ENCODE measurements at places on chromosomes 1 and 21.
A peak's percentile ranks its signal among the peaks of the same experiment; 100 is the strongest.

DNA sequence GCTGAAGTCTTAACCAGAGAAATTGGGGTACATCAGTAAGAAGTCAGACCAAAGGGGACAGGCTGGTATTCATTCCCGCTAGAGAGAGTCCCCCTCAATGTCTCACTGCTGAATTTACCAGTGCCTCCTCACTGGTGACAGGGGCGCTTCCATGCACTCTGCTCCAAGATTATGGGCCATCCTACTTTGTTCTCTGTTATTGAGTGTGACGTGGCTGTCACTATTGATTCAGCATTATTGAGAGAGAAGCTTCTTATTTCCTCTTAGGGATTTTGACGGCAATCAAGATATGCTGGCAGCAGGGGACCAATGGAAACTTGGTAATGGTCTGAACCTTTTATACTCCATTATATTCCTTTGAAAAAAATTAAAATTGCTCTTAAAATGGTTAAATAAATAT lies 118.6 kb downstream of the SYF2 start:
- no peak for DNase-seq

GRCh38 chr1:201726700-201727099 lies 102.3 kb upstream of the IPO9 start:
- no peak for DNase-seq

DNA sequence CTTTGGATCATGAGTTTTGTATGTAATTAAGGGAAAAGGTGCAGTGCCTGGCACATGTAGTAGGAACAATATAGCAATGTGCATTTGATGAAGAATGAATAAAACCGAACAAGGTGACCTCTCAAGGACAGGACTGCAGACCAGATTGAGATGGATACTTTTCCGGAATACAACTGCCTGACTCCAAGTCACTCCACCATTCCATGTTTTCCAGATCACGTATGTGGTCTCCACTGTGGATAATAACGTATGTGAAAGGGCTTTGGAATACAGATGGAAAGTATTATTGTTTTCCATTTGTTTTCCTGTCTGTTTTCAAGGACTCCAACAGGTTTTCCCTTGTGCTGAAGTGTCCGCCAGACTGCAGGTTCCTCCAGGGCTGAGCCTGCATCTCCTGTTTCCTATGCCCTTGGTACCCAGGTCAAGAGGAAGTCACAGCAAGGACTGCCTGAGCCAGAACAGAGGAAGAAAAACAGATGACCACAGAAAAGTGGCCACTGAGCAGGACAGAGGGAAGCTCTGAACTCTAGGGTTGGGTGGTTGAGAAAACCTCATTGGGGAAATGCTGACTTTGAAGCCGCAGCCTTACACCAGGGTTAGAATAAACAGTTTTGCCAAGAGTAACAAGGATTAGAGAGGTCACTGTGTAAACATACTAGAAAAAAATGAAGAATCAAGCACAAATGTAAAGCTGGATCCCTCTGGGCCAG lies 4.0 kb downstream of the CFAP45 start:
- no peak for DNase-seq

GRCh38 chr1:54610048-54610447 lies 13.3 kb downstream of the FAM151A start:
- no peak for DNase-seq

DNA sequence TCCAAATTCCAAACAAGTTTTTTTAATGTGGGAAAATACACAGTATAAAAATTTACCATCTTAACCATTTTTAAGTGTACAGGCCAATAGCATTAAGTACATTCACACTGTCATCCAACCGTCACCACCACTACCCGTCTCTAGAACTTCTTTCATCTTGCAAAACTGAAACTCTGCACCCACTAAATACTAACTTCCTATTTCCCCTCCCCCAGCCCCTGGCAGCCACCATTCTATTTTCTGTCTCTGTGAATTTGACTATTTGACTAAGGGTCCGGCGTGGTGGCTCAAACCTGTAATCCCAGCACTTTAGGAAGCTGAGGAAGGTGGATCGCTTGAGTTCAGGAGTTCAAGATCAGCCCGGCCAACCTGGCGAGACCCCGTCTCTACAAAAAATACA lies 36.1 kb downstream of the CLSTN1 start:
- DNase-seq = peak; percentile 79

DNA sequence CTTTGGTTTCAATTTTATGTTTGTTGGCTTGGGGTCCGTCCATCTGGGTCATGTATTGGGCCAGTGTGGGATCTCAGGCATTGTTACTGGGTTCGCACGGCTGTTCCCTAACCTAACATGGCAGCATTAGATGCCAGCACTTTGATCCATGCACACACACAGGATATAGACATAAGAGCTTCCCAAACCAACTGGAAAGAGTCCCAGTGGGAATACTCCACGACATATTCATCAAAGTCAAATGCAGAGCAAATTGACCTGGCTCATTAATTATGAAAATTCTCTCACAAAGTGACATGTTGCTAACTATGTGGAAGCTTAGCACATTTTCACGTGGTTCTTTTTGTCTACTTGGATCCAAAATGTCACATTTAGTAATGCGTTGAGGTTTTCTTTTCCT lies 130.4 kb downstream of the SETD4 start:
- DNase-seq = no peak

GRCh38 chr1:8411803-8412182 lies 93.9 kb downstream of the SLC45A1 start:
- no peak for DNase-seq

GRCh38 chr1:162169031-162169790 lies 99.7 kb downstream of the NOS1AP start:
- DNase-seq = no peak

GRCh38 chr1:167533851-167534300 lies 15.5 kb upstream of the CD247 start:
- DNase-seq = peak; percentile 58

- no peak for DNase-seq
Measured at GRCh38 chr1:216350186-216350585, 73.1 kb downstream of the USH2A start.

DNA sequence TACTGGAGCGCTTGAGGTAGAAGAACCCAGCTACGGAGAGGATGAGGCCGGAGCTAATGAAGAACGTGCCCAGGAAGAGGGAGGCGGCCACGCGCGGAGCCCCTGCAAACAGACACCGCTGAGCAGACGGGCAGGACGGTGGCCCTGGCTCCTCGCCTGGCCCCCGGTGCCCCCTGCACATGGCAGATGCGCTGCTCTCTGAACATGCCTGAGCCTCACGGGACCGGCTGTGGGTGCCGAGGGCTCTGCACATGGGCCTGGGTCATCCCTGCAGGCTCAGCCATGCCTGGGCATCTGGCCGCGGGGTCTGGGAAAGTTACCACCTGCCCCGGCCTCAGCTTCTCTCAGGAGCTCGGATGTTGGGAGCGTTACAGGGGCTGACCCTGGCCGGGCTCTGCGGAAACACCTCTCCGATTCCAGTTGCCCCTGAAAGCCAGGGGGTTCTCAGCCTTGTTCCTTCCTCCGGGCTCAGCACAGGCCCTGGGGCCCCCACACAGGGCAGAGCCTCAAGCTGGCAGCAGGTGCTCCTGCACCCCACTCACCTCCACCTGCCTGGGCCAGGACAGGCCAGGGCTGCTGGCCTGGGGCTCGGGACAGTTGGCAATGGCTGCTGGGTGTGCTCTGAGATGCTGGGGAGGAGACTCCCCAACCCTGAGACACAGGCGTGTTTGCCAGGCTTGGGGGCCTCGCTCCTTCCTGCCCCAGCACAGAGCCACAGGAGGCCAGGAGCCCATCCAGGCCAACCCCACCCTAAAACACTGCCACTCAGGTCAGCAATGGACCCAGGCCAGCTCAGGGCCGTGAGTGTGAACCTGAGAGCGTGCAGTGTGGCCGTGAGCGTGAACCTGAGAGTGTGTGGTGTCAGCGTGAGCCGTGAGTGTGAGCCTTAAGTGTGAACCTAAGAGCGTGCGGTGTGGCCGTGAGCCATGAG lies 12.1 kb upstream of the RNF223 start:
- no peak for DNase-seq
